Sigmoid colon (tissue), 7 donors: ENCODE measurements at places on chromosomes 4 and X. TPM values are rescaled to one million over a fixed set of nuclear protein-coding genes. Genes with fewer than 3 reads are reported as not detected.

DNA sequence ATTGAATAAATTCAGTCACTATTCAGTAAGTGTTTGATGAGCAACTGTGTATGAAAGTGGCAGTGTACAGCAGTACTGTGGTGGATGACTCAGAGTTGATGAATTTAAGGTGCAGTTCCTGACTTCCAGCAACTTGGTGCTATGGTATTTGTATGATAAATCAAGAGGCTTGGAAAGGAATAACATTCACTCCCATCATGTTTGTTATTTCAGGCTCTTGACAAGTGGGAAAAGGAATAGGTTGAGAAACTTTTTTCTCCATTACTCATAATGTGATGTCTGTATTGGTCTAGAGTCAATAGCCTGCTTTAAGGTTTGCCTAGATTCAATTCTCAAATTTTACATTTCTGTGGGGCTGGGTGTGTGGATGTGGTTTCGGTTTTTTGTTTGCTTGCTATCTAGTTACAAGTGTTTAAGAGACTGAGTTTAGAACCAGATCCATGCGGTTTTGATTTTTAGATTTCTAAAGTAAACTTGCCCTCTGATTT, 35.1 kb upstream of the CYP2U1 start:
- no peak for DNase-seq

GRCh38 chr4:110877778-110878370, 255.0 kb upstream of the PITX2 start:
- no peak for DNase-seq

DNA sequence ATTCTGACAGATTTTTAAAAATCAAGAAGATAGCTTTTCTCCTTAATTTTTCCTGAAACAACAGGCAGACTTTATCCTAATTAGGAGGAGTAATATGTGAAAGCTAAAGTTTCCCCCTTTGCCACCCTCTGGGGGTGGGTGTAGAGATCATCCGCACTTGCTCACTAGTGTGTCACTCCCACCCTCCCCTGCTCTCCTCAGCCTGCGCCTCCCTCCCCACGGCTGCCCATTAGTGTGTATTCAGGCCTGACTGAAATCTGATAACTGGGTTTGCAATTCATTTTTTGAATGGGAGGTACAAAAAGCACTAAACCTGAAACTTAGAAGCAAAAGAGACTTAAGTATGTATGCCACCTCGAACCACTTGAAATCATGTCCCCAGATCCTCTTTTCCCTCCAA, 110.4 kb upstream of the TRIM2 start:
- no peak for DNase-seq

The RAI2 gene
- 23.8 TPM for total RNA-seq

DNA sequence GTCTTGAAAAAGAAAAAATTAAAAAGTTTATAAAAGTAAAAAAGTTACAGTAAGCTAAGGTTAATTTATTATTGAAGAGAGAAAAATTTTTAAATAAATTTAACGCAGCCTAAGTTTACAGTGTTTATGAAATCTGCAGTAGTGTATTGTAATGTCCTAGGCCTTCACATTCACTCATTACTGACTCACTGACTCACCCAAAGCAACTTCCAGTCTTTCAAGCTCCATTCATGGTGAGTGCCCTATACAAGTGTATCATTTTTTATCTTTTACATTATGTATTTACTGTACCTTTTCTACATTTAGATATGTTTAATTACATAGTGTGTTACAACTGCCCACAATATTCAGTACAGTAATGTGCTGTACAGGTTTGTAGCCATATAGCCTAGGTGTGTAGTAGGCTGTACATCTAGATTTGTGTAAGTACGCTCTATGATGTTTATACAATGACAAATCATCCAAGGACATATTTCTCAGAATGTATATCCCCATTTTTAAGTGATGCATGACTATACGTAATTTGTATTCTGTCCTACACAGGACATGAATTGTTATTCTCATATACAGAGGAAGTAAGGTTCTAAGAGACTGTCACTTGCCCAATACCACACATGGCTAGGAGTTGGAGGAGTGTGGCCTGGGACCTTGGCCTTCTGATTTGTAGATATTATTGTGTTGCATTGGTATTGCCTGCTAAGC, 19.5 kb upstream of the PDCL2 start:
- no peak for DNase-seq

- no peak for DNase-seq
Observed at GRCh38 chrX:100652266-100652665, 8.3 kb downstream of the SRPX2 start.

DNA sequence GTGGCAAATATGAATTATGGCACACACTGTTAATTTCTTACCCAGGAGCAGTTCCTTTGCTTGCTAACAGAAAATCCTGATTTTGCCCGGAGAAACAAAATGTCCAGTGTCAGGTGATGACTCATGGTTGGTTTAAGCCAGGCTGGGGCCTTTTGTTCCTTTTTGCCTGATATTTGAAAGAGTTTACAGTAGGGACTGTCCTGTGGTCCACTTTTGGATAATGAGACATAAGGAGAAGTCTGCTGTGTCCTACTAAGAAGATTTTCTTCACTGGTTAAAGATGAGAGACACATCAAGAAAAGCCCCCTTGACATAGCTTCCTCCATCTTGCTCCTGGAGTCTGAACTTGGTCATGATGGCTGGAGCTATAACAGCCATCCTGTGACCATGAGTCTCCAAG, 12.1 kb upstream of the DRD5 start:
- DNase-seq: no peak

DNA sequence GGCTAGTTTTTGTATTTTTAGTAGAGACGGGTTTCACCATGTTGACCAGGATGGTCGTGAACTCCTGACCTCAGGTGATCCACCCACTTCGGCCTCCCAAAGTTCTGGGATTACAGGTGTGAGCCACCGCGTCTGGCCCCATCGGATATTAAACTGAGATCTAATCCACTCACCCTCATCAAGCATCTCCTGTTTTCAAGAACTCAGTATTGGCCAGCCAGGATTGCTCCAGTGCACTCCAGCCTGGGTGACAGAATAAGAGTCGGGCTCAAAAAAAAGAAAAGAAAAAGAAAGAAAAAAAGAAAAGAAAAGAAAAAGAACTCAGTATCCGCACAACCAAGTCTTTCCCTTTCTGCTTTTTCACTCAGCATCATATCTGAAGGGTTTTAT, 167.6 kb downstream of the OR13H1 start:
- DNase-seq: no peak

GRCh38 chrX:22110729-22111494, 78.8 kb downstream of the PHEX start:
- no peak for DNase-seq

The NWD2 gene
- total RNA-seq: 0.33 TPM

The TKTL2 gene
- total RNA-seq: not detected

- no peak for DNase-seq
Observed at GRCh38 chr4:18934197-18934596, 912.6 kb upstream of the LCORL start.

DNA sequence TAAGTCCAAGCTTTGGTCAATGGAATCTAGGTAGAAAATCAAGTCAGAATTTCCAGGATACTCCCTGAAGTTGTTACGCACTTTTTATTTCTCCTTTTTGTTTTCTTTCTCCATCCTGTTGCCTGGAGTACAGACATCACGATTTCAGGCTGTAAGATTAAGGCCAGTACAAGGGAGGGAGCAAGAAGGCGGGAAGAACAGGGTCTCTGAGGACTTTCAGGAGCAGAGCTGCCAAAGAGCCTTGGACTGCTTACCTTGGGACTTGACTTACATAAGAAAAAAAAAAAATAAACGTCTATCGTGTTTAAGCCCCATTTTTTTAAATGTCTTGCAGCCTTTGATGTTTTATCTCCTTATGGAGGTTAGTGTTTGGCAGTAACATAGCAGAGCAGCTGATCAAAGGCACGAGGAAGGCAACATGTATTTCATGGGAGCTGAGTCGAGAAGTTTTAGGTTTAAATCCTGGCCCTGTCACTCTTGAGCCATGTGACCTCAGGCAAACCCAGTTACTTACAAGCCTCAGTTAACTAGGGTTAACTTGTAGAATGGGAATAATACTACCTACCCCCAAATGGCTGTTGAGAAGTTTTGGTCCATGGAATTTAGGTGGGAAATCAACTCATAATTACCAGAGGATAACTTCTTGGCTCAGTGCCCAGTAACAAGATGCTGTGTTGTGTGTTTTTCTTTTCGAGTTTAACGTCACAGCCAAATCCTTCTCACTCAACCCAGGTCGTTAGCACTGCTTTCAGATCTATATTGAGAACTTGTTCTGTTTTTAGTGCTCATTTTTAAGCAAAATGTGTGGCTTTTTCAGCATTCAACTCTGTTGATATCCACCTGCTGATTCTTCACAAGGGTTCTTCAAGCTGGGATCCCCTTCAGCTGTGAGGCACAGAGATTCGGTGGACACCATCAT, 106.8 kb downstream of the CLNK start:
- no peak for DNase-seq

The SYNPO2 gene
- total RNA-seq: 1,328 TPM

The MSX1 gene
- total RNA-seq: 0.71 TPM

The TSPAN6 gene
- 16.3 TPM for total RNA-seq

GRCh38 chrX:10166248-10166716, 9.5 kb downstream of the CLCN4 start:
- no peak for DNase-seq

DNA sequence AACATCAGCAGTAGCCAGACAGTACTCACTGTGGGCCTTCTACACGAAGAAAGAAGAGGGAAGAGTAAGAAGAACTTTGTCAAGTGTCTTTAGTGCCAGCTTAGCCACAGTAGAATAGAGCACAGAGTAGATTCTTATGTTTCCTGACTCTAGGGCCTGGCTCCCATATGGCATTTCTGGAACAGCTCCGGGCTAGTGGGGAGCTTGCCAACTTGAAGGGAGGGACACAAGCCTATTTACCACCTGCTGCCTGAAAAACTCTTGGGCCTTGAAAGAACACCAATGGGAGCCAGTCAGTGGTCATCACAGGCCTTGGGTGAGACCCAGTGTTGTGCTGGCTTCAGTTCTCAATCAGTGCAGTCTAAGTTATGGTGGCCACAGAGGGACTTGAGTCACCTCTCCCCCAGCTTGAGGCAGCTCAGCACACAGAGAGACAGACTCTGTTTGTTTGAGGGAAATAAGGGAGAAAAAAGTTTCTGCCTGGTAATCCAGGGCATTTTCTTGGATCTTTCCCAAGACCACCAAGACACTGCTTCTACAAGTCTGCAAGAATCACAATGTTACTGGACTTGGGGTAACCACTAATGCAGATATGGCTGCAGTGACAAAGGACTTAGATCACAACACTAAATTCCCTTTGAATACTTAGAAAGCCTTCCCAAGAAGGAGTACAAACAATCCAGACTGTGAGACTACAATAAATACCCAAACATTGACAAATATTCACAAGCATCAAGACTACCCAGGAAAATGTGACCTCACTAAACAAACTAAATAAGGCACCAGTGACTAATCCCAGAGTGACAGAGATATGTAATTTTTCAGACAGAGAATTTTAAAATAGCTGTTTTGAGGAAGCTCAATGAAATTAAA, 261.0 kb upstream of the NDST3 start:
- DNase-seq: no peak

DNA sequence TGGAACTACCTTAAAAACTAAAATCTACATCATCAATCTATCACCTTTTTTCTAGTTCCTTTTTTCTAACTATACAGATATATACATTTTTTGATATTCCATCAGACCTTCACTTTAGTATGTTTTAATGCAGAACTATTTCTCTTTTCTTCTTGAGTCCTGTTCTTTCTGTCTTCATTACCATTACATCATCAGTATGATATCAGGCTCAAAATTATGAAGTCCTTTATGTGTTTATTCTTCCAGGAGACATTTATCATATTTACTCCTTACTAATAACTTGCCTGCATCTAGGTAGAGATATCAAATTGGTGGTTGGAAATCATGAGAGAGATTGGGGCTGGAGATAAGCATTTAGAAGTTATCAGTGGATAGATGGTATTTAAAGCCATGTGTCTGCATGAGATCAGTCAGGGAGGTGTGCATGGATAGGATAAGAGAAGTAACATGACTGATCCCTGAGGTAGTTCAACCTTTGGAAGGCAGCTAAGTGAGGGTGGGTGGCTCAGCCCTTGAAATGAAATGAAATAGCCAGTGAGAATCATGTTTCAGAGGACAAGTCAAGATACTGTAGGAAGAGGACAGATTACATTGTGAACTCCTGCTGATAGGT, 43.1 kb downstream of the MRPL1 start:
- DNase-seq: no peak

The PABPC5 gene
- total RNA-seq: 3.3 TPM

The CT45A6 gene
- total RNA-seq: not detected

The CCNA2 gene
- 2.3 TPM for total RNA-seq

- no peak for DNase-seq
Observed at GRCh38 chr4:1668488-1668840, 15.6 kb downstream of the FAM53A start.

GRCh38 chrX:153947009-153947769, 2.7 kb upstream of the RENBP start:
- DNase-seq: peak; percentile 88

DNA sequence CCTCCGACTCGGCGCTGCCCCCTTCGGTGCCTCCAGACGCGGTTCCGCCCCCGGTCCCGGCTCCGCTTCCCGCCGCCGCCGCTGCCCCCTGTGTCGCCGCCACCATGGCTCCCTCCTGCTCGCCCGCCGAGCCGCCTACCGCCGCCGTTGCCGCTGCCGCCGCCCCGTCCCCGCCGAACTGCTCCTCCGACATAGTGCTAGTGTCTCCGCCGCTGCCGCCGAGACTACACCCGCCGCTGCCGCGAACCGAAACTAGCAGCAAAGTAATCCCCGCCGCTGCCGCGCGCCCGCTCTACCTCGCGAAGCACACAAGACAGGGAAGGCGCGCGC, 340 bp downstream of the HNRNPD start:
- DNase-seq: no peak

- DNase-seq: no peak
Observed at GRCh38 chr4:163806653-163807052, 312.2 kb downstream of the TMA16 start.

GRCh38 chrX:150779385-150779784, 86.2 kb downstream of the MTMR1 start:
- DNase-seq: no peak

The ASMT gene
- not detected for total RNA-seq

DNA sequence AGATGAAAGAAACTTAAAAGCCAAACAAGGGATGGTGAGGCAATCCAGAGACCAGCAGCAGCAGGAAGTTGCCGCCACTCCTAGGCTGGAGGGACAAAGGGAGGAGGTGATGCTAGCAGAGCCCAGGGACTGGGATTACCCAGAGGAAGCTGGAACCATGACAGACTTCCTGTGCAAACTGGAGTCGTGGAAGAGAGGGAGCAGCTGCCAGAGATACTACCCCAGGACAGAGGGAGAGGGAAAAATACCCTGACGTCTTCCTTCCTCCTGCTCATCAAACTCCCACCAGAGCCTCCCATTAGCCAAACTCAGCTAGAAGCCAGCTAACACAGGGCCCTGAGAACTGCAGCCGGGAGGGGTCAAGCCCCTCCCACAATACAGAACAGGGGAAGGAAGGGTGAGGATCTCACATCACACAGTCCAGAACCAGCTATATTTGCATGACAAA, 101.2 kb upstream of the KLF3 start:
- peak; percentile 74 for DNase-seq

- DNase-seq: no peak
Observed at GRCh38 chr4:1656132-1656531, 28.0 kb downstream of the FAM53A start.

GRCh38 chrX:25020391-25020904, 4.7 kb upstream of the ARX start:
- DNase-seq: no peak
